ENCODE measurements at places on chromosomes 2 and 18. TPM values are rescaled to one million over a fixed set of nuclear protein-coding genes. Genes with fewer than 3 reads are reported as not detected.

GRCh38 chr2:185145316-185146121, 547.2 kb downstream of the ZNF804A start:
- no peak for DNase-seq

DNA sequence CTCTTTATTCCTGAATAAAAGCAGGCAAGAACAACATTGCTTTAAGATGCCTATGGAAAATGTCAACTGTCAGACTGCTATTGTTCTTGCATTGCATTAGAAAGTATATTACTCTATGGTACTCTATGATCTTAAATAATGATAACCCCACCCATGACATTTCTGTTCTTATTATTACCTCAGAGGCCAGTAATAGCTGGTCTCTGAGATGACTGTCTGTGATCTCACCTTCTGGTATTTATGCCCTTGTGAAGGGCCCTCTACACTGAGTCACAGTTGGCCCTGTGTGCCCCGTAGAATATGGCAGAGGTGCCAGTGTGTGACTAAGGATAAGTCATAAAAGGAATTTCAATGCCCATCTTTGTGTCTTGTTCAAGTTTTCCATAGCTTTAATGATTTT, 61.0 kb downstream of the SPP2 start:
- DNase-seq, result no peak

DNA sequence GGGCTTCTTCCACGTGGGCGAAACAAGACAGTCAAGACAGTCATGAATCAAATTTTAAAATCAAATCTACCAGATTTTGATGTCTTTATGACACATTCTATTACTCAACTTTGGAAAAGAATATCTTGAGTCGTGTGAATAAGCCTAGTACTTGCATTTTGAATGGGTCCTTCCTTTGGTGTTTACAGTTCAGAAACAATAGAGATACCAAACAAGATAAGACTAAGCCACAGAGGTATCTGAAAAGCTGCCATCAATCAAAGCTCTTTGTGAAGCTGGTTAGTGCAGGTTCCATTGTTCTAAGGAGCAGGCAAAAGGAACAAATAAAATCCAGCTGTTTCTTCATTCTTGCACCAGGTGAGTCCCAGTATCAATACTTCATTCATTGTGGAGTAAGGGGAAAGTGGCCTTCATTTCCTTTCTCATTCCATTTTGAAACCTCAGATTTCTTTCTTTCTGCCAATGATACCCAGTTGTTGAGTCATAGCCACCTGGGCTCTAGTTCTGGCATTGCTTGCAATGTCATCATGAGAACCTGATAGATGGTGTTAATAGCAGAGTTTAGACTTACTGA, 151.7 kb upstream of the L3MBTL4 start:
- no peak for DNase-seq

DNA sequence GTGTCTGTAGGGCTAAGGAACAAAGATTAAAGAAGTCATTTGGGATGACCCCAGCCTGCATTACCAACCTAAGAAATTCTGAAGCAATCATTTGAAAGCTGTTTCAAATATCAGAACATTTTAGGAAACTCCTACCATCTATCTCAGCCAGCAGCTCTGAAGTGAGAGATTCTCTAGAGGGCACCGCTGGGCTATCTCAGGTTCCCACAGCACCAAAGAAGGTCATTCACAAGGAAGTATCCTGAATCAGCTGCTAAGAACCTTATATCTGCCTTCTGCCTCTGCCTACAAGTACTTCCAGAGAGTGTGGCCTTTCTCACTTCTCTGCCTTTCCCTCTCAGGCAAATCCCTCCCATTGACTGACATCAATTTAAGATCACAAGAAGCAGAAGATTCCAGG, 13.4 kb upstream of the EVA1A start:
- no peak for DNase-seq

- DNase-seq, result no peak
These were observed 68.8 kb downstream of the LBH start for GRCh38 chr2:30300122-30300455.

DNA sequence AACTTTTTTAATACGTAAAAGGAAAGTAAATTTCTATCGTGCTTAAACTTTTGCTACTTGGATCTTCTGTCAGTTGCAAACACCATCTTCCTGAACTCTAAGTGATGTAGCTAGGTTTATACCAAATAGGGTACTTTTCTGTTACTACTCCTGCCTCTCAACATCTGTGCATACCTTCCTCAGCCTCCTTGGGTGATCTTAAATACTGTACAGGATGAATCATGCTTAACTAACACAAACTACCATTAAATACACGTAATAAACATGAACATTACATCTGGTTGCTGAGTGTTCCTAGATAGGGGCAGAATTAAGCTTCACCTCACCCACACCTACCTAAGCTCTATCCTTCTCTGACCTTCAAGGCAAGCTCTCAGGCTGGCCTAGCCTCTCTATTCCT, 398.0 kb downstream of the TXNL1 start:
- DNase-seq, result no peak

GRCh38 chr2:8565399-8566154, 116.3 kb upstream of the ID2 start:
- no peak for DNase-seq

DNA sequence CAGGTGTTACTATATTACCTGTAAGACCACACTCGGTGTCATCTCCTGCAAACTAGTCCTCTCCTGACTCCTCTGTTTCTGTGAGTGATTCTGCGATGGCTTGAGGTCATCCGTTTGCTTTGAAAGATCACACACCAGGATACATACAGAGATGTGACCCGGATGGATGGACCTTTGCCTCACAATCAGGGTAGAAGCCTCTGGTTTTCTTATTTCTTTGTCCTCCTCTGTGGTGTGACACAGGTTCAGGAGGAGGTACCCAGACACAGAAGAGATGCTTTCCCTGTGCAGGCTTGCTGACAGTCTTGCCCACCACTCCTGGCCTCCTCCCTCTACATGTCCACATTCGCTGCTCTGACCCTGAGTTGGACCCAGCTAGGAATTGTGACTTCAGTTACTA, 34.6 kb downstream of the PSD4 start:
- DNase-seq, result no peak

DNA sequence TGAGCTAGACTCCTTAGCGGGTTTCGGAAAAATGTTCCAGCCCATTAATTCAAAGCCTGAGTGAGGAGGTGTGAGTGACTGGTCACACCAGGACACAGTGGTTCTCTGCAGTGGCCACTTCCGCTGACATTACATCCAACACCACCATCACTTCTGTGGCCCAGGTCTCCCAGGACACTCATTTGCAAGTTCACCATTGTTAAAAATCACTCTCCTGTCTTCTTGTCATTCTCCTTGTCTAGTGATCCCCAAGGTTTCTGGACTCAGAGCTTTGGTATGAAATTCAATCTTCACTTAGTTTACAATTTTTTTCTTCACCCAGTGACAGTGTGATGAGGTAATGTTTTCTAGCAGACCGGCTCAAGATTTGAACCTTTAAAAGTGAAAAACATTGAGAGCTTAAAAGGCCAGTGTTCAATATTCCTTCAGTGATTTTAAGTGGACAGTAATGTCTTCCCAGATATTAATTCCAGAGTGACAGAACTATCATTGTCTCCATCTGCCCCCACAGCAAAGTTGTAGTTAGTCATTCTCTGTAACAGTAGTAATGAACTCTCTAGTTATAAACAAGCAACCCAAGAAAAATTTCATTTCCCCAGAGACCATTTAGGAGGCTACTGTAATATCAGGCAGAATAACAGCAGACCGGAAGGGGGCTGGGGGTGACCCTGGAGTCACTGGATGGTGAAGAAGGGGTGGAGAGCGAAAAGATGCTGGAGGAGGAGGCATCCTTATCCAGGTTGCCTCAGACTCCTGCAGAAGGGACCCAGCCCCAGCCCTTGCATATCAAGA, 164.9 kb downstream of the GFPT1 start:
- no peak for DNase-seq

DNA sequence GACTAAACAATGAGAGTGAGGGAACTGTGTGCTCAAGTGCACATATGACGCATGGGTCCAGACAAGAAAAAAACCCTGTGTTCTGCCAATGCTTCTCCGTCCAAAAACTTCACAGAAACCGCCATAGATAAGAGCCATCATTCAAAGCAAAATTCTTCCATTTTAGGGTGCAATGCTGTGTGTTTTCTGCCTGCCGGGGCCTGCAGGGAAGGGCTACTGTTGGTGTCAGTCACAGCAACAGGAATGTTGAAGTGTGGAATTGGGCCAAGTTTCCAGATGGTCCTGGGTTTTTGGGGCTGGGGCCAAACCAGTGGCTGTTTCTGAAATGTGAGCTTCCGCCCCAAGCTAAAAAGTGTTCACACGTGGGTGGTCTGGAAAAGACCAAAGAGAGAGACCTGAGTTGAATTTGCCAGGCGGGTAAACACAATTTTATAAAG, 677 bp upstream of the MC2R start:
- no peak for DNase-seq

IL1RL1 gene
- 0.40 TPM for total RNA-seq

CDH20 gene
- 0.14 TPM for total RNA-seq

DNA sequence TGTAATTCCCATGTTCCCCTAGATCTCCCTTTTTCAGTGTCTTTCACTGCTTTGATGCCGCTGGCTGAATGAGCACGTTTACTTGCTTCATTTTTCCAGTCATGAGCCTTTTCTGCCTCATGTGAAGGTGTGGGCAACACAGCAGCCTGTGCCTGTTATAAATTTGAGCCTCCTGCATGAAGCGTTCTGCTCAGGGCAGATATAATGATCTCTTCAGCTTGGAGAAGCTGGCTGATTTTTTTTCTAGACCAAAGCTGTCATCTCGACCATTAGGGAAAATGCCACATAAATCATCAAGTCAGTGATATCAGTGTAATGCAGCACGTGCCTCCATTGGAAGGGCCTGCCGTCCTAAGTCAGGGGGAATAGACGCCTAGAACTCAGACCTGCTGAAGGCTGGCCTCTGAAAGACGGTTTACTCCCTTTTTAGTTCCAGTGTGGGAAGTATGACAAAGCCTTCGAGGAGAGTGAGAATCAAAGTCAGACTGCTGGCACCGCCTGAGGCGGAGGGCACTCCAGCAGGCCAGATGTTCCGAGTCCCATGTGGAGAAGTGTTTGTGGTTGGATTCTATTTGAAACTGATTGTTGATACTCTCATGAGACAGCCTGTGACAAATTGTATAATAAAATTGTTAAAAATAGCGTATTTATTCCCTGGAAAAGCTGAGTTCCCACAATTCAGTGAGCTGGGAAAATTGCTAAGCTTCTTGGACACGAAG, 196.5 kb downstream of the MYO1B start:
- no peak for DNase-seq

PAIP2B gene
- total RNA-seq, result 2.2 TPM

CABYR gene
- total RNA-seq, result not detected

GRCh38 chr18:38932752-38933151, 1367.2 kb upstream of the CELF4 start:
- no peak for DNase-seq

GRCh38 chr2:39383146-39383545, 53.9 kb downstream of the MAP4K3 start:
- DNase-seq, result no peak

GRCh38 chr2:198788676-198789075, 669.1 kb downstream of the SATB2 start:
- no peak for DNase-seq

DNA sequence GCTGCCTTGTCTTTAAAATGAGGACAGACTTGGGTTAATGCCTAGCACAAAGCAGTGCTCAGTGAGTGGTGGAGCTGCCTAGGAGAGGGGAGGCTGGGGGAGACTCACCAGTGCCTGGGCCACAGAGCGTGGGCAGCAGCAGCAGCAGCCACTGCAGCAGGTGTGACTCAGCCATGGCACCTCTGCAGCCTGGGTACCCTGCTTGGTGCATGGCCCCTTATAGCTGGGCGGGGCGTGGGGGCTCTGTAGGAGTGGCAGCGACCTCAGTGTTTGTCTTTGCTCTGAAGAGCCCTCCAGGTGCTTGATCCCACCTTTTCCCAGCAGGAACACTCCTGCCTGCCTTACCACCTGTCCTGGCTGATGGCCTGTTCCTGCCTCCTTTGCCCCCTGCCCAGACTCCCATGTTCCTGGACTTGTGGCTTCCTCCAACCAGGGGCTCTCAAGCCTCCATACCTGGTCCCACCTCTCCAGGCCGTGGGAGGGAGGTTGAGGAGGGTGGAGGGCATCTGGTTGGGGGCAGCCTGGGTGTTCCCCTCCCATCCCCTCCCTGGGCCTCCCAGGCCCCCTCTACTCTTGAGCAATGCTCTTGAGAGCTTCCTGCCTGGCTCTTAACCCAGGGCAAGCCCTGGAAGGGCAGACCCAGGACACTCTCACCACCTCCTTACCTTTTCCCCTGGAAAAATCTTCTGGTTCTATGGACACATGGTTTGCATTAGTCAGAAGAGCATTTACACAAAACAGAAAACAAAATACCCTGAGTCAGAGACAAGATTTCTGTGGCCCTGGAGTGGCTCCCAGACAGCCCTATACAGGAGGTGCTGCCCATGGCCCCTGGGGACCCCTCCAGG, at the start of gene SFTPB:
Gene SFTPB, minus strand, starts transcription at position 191 of the 848 bp plus-strand sequence. Its CDS starts 16 bp downstream, at position 175.
- no peak for DNase-seq

- DNase-seq, result no peak
These were observed 122.8 kb downstream of the OSBPL1A start for GRCh38 chr18:24274837-24275236.

ZNF516 gene
- 29.7 TPM for total RNA-seq

DNA sequence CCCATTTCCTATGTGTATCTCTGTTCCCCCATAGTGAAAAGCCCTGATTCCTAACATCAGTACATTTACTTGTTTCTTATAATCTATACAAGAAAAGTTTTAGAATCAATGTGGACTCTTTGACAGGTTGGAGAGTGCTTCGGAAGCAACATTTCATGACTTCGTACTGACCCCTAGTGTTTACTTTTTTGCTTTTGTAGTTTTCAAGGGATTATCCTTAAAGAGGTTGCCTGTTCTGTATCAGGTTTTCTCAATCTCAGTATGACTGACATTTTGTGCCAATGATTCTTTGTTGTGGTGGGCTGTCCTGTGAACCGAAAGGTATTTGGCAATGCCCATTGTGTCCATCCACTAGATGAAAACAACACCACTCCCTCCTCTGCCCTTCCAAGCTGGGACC, 43.3 kb upstream of the SERPINB2 start:
- no peak for DNase-seq

MYO7B gene
- total RNA-seq, result 637 TPM

GALNT14 gene
- not detected for total RNA-seq

DNA sequence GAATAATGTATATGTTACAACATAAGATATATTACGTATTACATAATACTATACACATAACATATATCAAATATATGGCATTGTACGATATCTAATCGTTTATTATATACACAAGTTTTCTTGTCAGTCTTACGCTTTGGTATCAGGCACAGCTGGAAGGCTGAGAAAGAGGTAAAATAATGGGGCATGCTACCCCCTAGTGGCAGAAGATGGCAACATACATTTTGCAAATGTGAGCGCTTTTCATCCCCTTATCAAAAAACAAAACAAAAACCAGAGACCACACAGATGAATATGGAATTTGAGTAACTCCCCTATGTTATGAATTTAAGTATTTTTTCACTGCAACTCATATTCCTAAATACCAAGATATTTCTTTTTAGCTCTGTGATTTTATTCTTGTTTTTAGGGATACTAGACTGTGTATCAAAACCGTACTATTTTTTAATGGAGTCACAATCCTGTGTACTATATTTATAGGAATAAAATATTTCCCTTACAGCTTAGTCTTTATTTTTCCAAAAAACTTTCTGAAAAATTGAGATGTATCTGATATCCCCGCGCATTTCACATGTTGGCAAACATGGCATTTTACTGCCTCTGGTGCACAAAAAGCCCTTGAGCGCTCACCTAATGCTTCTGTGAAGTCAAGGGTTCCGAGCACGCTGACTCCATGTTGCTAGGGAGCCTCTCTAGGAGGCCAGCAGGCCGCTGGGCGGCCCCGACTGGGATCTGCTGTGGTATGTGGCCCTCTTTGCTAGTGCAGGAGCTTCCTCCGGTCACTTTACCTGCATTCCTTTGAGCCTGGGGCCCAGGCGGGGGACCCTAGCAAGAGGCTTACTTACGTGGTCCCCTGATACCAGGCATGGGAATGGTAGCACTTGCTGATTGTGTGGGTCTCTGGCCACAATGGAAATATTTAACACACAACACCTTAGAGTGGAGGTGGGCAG, 62.5 kb downstream of the SLC4A3 start:
- DNase-seq, result peak; percentile 29

Measured in transverse colon (tissue), 4 donors.